Hepatocyte (in vitro differentiated cells): ENCODE measurements at places on chromosomes 1 and 21. TPM values are rescaled to one million over a fixed set of nuclear protein-coding genes. Genes with fewer than 3 reads are reported as not detected.

CD84 gene
- total RNA-seq = 0.23 and 0.60 TPM in 2 replicates

TP73 gene
- total RNA-seq = 0.16 and 0.47 TPM in 2 replicates

- no peak overlapping the region for H3K27ac ChIP-seq
- DNase-seq = no peak
- H3K4me1 ChIP-seq = no peaks in the 10 kb centered on the region
- no peaks in the 10 kb centered on the region for H3K36me3 ChIP-seq
- H3K4me3 ChIP-seq = no peak overlapping the region
Observed at GRCh38 chr1:227742738-227743715, 7.8 kb downstream of the SNAP47 start.

- DNase-seq = no peak
- H3K27me3 ChIP-seq = no peaks in the 10 kb centered on the region
- H3K27ac ChIP-seq = no peak overlapping the region
- no peak overlapping the region for H3K4me3 ChIP-seq
- no peaks in the 10 kb centered on the region for H3K4me1 ChIP-seq
Observed at GRCh38 chr1:37123276-37124115, 89.2 kb upstream of the GRIK3 start.

CCDC24 gene
- total RNA-seq = 11.0 and 13.2 TPM in 2 replicates

DNA sequence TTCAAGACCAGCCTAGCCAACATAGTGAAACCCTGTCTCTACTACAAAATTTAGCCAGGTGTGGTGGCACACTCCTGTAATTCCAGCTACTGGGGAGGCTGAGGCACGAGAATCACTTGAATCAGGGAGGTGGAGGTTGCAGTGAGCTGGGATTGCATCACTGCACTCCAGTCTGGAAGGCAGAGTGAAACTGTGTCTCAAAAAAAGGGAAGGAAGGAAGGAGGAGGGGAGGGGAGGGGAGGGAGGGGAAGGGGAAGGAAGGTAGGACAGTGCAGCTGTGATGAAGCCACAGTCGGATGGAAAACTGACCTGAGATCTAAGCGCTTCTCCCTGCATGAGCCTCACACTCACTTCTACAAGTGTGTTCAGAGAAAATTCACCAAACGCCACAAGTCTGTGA lies 22.0 kb upstream of the FHAD1 start:
- no peak overlapping the region for H3K4me3 ChIP-seq
- H3K27me3 ChIP-seq = no peaks in the 10 kb centered on the region
- H3K27ac ChIP-seq = no peak overlapping the region
- H3K36me3 ChIP-seq = no peaks in the 10 kb centered on the region
- DNase-seq = no peak

KRTAP13-1 gene
- not detected in 2 replicates for total RNA-seq

RHD gene
- not detected in 2 replicates for total RNA-seq

GRCh38 chr1:225156254-225156653 lies 226.8 kb downstream of the DNAH14 start:
- no peak overlapping the region for H3K4me3 ChIP-seq
- H3K27ac ChIP-seq = no peak overlapping the region
- H3K27me3 ChIP-seq = no peaks in the 10 kb centered on the region
- H3K4me1 ChIP-seq = no peaks in the 10 kb centered on the region

DNA sequence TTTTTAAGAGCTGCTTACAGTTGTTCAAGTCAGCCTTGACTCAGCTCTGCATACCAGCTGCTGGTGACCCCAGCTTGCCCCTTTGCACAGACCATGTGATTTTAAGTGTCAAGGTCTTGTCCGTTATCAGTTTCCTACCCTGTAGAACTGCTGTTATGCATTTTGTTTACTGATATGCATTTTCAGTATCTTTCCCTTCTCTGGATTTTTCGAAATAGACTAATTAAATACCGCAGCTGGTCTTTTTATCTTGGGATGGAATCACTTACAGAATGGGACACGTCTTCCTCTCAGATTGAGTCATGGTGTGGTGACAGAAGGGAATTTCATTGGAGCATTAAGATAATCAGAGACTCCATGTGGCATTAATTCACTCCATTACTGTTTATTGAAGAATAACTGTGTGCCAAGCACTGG lies 145.6 kb downstream of the FMN2 start:
- peak overlapping the region; percentile 14 for H3K27ac ChIP-seq
- H3K4me3 ChIP-seq = no peak overlapping the region

DNA sequence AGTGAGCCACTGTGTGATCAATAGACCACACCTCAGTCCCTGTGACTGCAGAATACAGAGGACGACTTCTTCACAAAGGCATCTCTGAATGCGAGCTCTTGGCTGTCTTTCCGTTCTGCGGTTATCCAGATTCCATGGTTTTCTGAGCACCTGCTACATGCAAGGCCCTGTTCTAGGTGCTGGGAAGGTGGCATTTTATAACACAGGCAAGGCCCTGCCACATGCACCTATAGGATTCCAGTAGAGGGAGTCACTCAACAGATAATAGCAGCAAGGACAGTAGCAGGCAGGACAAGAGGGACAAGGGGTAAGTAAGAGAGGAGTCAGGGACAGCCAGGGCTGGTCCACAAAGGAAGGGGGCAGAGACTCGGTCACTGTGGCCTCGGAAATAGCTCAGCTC lies 9.0 kb downstream of the URB1 start:
- no peaks in the 10 kb centered on the region for H3K36me3 ChIP-seq
- DNase-seq = no peak
- H3K27me3 ChIP-seq = no peaks in the 10 kb centered on the region
- H3K4me3 ChIP-seq = no peak overlapping the region
- no peaks in the 10 kb centered on the region for H3K4me1 ChIP-seq
- no peak overlapping the region for H3K27ac ChIP-seq

PDXK gene
- total RNA-seq = 80.3 and 103 TPM in 2 replicates

GRCh38 chr1:35186239-35186638 lies 6.7 kb downstream of the SFPQ start:
- no peaks in the 10 kb centered on the region for H3K27me3 ChIP-seq
- no peak overlapping the region for H3K4me3 ChIP-seq
- DNase-seq = no peak
- peaks cover 10% of the 10 kb centered on the region for H3K36me3 ChIP-seq
- peaks cover 55% of the 10 kb centered on the region for H3K4me1 ChIP-seq
- no peak overlapping the region for H3K27ac ChIP-seq

RSPH1 gene
- total RNA-seq = 0.60 and 1.3 TPM in 2 replicates

BMP8A gene
- 1.4 and 2.8 TPM in 2 replicates for total RNA-seq

DNA sequence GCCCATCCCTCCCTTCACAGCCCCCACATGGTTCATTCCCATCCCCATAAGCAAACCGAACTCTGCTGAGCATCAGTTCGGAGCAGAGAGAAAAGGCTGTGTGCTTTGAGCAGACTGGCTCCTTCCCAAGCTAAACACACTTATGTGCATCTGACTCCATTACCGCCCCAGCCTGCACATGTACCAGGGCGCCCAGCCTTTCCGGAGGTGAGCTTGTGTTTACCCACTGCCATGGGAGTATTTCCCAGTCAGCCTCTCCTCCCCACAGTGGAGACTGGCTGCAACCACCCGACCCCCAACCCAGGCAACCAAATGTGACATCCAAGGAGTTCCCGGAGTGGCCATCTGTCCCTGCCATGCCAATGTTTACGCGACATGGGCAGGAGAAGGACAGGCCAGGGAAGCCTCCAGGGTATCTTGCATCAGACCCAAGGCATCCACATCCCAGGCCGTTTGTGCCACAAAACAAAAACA lies 9.4 kb downstream of the TIAM1 start:
- H3K4me1 ChIP-seq = no peaks in the 10 kb centered on the region
- H3K36me3 ChIP-seq = no peaks in the 10 kb centered on the region
- no peak overlapping the region for H3K4me3 ChIP-seq
- no peaks in the 10 kb centered on the region for H3K27me3 ChIP-seq

DNA sequence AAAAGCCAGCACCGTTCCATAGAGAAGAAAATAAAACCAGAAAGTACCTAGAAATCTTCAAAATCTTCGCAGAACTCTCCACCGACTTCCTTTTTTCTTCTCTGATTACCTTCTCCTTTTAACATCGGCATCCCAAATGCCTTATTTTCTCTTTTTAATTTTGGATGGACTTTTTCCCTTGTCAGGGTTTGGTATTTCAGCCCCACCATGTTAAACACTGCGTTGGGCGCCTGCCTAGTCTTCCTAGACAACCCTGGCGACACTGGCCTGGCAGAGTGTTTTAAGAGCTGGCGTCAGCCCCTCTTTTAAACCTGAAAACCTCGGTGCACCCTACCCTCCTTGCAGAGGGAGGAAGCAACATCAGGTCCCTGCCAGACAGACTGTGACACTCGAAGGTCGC lies 66.0 kb upstream of the EFHD2 start:
- H3K27ac ChIP-seq = no peak overlapping the region
- H3K4me3 ChIP-seq = no peak overlapping the region
- H3K27me3 ChIP-seq = no peaks in the 10 kb centered on the region
- no peaks in the 10 kb centered on the region for H3K36me3 ChIP-seq
- H3K4me1 ChIP-seq = no peaks in the 10 kb centered on the region

RGS5 gene
- total RNA-seq = 4.6 and 5.0 TPM in 2 replicates

TNFRSF1B gene
- total RNA-seq = 4.1 and 13.4 TPM in 2 replicates

DNA sequence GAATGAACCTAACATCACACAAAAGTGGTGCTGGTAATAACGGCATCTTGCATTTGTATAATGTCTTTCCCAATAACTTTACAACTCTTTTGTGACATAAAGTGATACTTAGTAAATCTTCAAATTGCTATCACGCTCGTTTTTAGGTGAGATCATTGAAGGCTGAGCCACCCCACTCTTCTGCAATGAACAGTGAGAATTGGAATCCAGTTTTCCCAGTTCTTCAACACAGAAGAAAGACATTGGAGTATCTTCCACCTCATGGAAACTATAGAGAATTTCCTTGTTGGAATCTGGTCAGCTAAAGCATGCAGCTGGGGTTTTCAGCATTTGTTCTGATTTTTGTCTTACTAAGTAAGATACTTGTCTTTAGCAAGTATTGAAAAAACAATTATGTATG lies 59.9 kb upstream of the NRIP1 start:
- peaks cover 11% of the 10 kb centered on the region for H3K4me1 ChIP-seq
- H3K36me3 ChIP-seq = no peaks in the 10 kb centered on the region
- no peak overlapping the region for H3K4me3 ChIP-seq
- no peak overlapping the region for H3K27ac ChIP-seq

DNA sequence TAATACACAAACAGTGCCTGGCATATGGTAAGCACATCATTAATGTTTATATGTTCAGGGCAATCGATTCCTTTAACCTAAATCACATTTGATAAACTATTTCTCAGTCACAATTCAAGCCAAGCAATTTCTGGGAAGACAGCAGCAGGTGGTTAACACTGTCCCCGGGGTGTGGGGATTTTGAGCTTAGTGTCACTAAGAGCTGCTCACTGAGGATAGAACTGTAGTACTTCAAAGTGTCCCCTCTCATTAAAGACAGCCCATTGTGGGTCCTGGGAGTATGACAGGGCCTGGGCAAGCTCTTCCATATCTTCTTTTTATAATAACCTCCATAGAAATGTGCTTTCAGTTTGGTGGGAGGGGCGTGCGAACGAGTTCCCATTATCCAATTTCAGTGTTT lies 8.4 kb upstream of the GALNT2 start:
- H3K36me3 ChIP-seq = no peaks in the 10 kb centered on the region
- H3K4me1 ChIP-seq = no peaks in the 10 kb centered on the region
- H3K27ac ChIP-seq = no peak overlapping the region
- H3K4me3 ChIP-seq = no peak overlapping the region
- no peaks in the 10 kb centered on the region for H3K27me3 ChIP-seq
- no peak for DNase-seq

RIPPLY3 gene
- 0.17 TPM in 1 of 2 replicates, not detected in the other for total RNA-seq

DNA sequence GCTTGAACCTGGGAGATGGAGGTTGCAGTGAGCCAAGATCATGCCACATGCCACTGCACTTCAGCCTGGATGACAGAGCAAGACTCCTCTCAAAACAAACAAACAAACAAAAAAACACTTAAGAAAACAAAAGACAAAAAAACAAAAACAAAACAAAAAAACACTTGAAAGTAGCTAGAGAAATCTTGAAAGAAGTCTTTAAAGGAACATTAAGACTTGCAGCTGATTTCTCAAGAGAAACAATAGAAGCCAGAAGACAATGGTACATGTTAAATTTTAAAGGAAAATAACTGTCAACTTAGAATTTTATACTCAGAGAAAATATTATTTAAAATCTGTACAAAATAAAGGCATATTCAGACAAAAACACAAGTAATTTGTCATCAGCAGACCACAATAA lies 71.3 kb downstream of the HLX start:
- no peak overlapping the region for H3K4me3 ChIP-seq
- H3K27ac ChIP-seq = no peak overlapping the region
- no peaks in the 10 kb centered on the region for H3K4me1 ChIP-seq
- no peaks in the 10 kb centered on the region for H3K27me3 ChIP-seq
- no peak for DNase-seq
- no peaks in the 10 kb centered on the region for H3K36me3 ChIP-seq

HOOK1 gene
- total RNA-seq = 33.0 and 36.8 TPM in 2 replicates

DNA sequence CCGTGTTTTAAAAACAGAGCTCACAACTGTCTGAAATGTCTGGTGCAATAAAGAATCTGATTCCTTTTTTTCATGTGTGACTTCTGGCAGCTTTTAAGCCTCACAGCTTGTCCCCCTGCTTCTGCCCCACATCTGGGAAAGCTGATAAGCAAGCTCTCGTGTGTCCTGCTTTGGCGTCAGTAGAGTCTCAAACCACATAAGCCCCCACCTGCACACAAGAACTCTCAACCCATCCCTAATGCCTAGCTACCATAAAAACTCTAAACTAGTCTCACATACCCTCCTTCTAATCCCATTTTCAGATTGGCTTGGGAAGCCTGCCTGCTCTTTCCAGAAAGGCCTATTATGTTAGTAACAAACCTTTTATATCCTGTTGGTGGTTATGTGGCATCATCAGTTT lies 94.6 kb upstream of the DAB1 start:
- DNase-seq = no peak
- H3K4me3 ChIP-seq = no peak overlapping the region
- H3K4me1 ChIP-seq = no peaks in the 10 kb centered on the region
- H3K36me3 ChIP-seq = no peaks in the 10 kb centered on the region
- peaks cover 4% of the 10 kb centered on the region for H3K27me3 ChIP-seq

CRNN gene
- not detected in 2 replicates for total RNA-seq

GRCh38 chr21:25409978-25410377 lies 197.3 kb downstream of the MRPL39 start:
- H3K4me1 ChIP-seq = no peaks in the 10 kb centered on the region
- no peak overlapping the region for H3K27ac ChIP-seq
- no peak overlapping the region for H3K4me3 ChIP-seq
- H3K27me3 ChIP-seq = no peaks in the 10 kb centered on the region
